H7 (cell line): ENCODE measurements at places on chromosomes 7 and 10. TPM values are rescaled to one million over a fixed set of nuclear protein-coding genes. Genes with fewer than 3 reads are reported as not detected.

MRPS24 gene
- 138 and 156 TPM in 2 replicates for total RNA-seq

PRPS1L1 gene
- total RNA-seq: not detected in 2 replicates

LBX1 gene
- total RNA-seq: not detected in 2 replicates

SCRN1 gene
- 115 and 123 TPM in 2 replicates for total RNA-seq

DBF4 gene
- total RNA-seq: 62.6 and 72.8 TPM in 2 replicates

TAS2R41 gene
- total RNA-seq: 0.10 TPM in 1 of 2 replicates, not detected in the other

WNT8B gene
- total RNA-seq: 0.10 and 0.37 TPM in 2 replicates

INSYN2A gene
- 0.07 TPM in 1 of 2 replicates, not detected in the other for total RNA-seq

PLXDC2 gene
- total RNA-seq: 21.9 and 27.5 TPM in 2 replicates

GNGT1 gene
- not detected in 2 replicates for total RNA-seq

DNA sequence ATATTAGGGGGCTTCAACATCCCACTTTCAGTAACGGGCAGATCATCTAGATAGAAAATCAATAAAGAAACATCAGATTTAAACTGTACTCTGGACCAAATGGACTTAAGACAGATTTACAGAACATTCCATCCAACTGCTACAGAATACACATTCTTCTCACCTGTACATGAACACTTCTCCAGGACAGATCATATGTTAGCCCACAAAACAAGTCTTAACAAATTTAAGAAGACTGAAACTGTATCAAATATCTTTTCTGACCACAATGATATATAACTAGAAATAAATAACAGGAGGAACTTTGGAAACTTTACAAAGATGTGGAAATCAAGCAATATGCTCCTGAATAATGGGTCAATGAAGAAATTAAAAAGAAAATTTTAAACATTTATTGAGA, 86.7 kb downstream of the MICU1 start:
- no peak for DNase-seq

- DNase-seq: no peak
Measured at GRCh38 chr7:152551304-152552036, 115.7 kb upstream of the KMT2C start.

DNA sequence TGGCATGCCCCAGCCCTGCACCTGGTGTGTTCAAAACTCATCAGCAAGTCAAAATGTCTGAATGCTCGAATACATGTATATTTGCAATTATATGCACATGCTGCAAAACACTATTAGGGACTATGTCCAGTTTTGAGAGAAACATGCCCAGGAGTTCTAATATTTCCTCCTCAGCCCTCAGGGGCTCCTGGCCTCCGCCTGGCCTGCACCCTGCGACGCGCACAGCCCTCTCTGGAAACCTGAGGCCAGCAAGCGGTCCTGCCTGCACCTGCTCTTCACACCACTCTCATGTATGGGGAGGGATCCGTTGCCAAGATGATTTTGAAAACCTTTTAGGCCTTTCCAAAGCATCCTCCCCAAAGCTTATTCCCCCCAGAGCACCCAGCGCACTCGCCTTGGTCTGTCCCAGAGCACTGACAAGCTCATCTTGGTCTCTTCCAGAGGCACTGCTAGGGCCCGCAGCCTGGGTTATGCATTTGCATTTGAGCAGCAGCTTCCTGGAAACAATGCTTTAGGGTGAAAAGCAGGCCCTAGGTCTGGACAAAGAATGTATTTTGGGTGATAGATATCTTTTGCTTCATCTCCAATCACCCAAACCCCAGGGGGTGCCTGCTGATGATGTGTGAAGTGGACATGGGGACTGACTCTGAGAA, 22.6 kb upstream of the CNPY1 start:
- DNase-seq: no peak

- peak; percentile 17 for DNase-seq
Measured at GRCh38 chr10:120336911-120337540, 120.0 kb upstream of the PLPP4 start.

GRCh38 chr10:32790483-32790882, 167.5 kb downstream of the ITGB1 start:
- no peak for DNase-seq

DNA sequence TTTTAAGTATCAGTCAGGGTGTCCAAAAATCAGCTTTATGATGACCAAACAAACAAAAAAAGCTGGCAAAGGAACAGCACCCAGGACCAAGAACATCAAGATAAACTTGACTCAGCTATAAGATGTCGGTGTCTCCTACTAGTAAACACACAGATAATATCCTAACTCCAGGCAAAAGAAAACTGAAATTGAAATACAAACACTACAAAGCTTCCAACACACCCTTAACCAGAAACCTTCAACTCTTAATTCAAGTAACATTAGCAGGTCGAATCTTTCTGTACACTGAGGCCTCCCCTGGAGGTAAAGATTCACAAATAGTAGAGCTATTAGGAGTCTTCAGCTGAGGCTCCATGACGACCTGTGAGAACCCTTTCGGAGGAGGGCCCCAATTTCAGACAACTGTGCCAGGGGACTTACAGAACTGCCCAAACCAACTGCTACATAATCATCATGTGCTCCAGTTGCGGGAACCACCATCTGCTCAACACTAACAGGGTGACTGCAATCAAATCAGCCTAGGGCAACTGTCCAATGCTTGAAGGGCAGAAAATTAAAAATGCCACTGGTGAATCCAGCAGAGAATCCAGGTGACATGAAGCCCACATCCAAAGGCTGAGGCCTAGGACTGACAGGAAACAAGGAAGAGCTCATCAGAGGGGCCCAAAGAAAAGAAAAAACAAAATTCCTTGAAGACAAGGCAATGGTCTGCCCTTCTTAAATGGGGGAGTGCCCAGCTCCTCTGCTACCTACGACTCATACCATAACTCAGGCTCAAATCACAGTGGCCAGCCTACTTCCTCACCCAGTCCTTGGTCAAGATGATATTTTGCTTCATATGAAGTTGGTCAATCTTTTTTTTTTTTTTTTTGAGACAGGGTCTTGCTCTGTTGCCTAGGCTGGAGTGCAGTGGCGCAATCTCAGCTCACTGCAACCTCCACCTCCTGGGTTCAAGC, 20.0 kb downstream of the XPNPEP1 start:
- DNase-seq: no peak

DNA sequence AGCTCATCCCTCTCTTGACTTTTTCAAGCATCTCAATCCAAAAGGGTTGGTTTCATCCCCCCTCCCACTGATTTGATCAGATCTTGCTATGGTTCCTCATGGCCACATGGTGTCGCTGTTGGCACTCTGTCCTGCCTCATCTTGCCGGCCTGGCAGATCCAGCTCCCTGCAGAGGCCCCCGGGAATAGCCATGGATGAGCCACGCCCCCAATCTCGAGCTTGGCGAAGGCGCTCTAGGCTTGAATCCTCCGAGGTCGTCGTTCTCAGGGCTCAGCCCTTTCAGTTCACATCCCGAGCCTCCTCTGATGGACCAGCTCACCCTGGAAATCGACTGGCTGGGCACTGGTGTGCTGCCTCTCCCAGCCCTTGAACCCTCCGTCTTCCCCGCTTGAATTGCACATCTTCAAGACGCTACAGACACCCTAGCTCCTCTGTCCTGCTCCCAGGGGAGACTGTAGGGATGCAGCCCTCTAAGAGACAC, 628.7 kb downstream of the TYW1 start:
- DNase-seq: peak; percentile 86

GRCh38 chr10:72297281-72297804, 23.6 kb downstream of the DDIT4 start:
- no peak for DNase-seq

DNA sequence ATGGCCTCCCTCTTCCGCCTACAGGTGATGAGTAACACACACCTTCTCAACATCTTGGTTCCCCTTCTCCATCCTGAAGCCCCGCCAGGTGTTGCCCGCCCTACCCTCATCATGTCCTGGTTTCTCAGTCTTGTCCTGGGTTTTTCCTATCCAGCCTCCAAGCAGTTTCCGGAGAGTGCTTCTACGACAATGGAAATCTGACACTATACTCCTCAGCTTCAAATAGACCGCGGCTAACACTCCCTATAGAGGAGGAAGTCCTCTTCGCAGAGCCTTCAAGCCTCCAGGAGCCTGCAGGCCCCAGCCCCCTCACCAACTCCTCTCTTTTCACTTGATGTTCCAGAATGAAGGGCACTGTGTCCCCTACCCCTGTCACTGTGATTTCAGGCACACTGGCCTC, 147.4 kb downstream of the PRPF18 start:
- DNase-seq: no peak

DNA sequence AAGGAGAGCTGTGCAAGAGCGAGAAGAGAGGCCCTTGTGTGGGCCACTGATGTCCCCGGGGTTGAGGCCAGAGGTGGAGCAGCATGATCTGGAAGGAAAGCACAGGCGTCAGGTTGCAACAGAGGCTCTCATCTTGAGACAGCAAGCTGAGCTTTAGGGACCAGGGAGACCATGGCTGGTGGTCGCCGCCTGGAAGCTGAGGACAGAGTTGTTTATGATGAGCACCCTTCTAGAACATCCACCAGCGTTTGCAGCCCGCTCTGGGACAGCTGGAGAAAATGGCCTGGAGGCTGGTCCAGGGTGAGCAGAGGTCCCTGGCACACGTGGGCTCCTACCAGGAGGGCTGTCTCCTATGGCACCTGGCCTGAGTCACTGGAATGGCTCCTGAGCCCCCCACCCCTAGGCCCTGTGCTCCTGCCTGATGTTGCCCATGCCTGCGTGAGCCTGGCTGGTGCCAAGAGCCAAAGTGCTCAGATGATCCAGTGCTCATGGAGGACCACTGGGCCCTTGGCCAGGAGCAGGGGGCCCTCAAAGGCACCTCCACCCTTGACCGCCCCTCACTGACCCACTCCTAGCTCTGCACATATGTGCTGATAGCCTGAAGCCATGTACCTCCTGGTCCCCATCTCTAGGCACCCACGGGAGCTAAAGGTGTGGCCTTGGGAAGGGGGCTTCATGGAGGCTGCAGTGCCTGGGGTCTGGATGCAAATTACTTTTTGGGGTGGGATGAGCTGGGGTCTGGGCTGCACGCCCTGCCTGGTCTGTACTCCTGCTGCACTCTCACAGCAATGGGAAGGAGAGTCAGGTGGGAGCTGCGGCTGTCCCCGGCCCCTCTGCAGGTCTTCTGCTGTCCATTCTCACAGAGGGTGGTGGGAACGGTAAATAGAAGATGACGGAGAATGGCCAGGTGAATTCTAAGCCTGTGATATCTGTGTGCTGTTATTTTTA, 40.1 kb upstream of the RET start:
- peak; percentile 25 for DNase-seq

DNA sequence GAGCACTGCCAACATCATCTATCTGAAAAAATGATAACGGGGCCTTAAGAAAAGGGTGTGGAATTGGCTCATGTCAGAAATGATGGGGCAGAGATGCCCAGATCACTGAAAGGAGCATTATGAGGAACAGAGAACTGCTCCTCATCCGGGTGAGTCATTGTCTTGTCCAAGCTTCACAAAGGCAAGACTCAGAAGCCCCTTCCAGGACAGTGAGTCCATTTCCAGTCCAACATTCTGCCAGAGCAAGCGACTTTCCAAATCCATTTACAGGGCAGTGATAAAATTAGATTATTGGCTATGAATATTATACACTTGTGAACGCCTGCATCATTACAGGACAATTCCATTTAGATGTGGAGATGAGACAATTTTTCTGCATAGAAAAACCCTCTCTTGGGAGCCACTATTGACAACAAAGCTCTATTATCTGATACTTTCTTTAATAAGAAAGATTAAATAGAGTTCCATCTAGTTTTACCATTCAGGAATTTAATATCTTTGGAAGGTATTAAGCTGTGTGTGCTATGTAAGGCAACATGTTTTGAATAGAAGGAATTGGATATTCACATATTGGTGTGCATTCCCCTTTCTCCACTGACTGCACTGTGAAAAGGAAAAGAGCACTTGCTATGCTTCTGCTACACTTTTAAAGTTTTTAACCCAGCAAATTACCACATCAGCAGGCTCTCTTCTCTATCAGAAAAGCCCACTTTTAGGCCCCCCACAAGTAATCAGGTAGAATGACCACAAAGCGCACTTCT, 159.6 kb downstream of the NRP1 start:
- no peak for DNase-seq

GRCh38 chr10:105834261-105835059, 1193.4 kb downstream of the SORCS3 start:
- DNase-seq: no peak

GRCh38 chr7:148546857-148547256, 43.7 kb upstream of the C7orf33 start:
- DNase-seq: no peak

DNA sequence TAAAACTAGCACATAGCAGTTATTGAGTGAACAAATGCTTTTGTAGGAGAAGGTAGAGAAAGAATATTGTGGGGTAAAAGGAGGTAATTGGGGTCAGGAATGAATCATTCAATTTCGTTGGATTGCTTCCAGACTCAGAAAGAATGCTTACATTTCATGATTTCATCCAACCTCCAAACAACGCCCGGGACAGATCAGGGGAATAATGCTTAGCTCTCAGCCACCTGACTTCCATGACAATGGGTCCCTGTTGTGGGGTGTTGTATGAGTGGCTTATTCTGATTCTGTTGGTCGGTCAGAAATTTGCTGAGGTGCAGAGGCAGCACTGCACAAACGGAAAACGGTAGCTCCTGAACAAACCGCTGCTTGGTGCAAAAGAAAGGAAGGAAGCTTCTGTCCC, 24.0 kb upstream of the INPP5F start:
- no peak for DNase-seq

- DNase-seq: peak; percentile 29
Measured at GRCh38 chr7:158302274-158303070, 285.2 kb downstream of the PTPRN2 start.

DNA sequence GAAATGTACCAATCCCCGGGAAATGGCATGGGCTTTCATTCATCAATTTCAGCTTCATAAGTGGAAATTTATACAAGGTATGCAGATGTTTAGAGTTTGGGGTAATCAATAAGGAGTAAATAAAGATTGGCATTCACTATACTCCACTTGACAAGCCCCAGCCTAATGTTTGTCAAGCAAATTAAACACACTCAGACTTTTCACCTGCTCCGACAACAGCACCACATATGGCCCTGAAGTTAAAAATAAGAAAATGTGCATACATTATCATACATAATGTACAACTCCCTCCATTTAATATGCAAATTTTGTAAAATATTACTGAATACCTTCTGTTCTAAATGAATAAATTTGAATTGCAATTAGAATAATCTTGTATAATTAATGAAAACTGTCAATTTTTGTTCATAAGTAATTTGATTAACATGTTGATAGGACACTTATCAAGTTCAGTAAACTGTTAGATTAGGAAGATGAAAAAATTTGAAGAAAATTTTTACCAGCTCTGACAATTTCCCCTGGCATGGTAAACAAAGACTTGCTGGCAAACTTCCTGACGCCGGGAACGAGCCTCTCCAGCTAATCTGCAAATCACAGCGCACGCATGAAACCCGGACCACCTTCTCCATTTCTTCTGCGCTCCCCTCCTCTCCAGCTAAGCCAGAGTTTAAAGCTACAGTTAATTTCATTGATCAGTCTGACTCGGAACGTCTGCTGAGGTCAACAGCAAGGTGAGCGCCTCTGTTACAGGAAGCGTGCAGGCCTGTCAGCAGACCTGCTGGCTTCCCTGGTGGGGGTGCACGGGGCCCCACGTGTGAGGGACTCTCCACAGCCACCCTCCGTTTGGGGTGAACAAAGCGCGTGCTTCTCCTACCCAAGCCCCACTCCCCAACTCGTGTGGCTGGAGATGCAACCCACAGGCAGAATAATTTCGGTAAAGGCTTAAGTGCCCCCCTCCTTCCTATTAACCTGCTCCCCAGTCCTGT, 70.7 kb downstream of the EBF3 start:
- no peak for DNase-seq

GRCh38 chr10:30420766-30421165, 13.2 kb upstream of the MAP3K8 start:
- no peak for DNase-seq
